ENCODE measurements at places on chromosomes 5 and 9.
A peak's percentile ranks its signal among the peaks of the same experiment; 100 is the strongest.

DNA sequence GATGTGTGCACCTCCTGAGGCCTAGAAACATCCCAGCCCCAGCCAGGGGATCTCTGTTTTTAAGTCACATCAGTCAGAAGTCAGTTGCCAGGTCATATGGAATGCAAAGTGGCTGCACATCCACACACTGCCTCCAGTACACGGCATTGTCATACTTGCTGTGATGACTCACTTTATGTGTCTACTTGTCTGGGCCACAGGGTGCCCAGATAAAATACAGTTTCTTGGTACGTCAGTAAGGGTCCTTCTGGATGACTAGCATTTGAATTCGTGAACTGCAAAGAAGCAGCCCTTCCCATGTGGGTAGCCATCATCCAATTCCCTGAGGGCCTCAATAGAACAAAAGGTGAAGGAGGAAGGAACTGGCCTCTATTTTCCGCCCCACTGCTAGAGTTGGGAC is 27.7 kb downstream of the AUH start:
- DNase-seq, result no peak

DNA sequence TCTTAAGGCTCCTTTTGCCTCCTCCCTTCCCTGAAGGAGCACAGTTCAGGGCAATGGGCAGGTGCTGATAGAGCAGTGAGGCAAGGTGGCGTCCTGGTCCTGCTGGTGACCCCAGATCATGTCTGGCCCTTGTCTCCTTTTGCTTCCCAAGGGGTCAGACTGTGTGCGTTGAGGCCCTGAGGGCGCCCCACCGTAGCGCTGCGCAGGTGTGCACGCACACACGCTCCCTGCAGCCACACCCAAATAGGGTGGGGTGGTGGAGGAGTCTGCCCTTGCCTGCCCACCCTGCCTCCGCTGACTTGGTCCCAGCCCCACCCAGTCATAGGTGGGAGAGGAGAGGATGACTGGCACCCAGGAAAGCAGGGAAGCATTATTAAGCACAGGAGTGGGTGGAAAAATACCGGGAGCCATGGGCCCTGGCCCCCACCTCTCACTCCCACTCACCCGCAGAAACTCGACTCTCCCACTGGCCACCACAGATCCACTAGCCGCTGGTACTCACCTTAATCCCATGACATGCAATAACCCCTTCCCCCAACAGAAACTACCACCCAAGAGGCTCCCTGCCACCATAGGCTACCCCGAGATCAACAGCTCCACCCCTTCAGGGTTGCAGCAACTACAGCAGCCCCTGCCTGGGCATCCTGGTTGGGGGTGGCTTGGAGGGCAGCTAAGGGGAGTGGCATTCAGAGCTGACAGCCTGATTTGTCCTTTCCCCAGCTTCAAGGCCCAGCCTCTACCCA is 16.7 kb downstream of the PDLIM4 start:
- DNase-seq, result no peak

GRCh38 chr5:43227655-43228054 is 35.6 kb downstream of the NIM1K start:
- DNase-seq, result peak; percentile 37

GRCh38 chr5:145260670-145261069 is 574.5 kb downstream of the PRELID2 start:
- no peak for DNase-seq

GRCh38 chr5:166677891-166678290 is 1613.6 kb upstream of the WWC1 start:
- DNase-seq, result no peak

- no peak for DNase-seq
Measured at GRCh38 chr5:173505634-173506033, 110.8 kb downstream of the BOD1 start.

- no peak for DNase-seq
Measured at GRCh38 chr5:111670826-111671492, 86.0 kb downstream of the NREP start.

GRCh38 chr5:16853518-16853917 is 82.6 kb downstream of the MYO10 start:
- no peak for DNase-seq

GRCh38 chr9:97397220-97397619 is 14.7 kb upstream of the TDRD7 start:
- no peak for DNase-seq

GRCh38 chr5:82799361-82800077 is 277.7 kb downstream of the TMEM167A start:
- DNase-seq, result no peak

DNA sequence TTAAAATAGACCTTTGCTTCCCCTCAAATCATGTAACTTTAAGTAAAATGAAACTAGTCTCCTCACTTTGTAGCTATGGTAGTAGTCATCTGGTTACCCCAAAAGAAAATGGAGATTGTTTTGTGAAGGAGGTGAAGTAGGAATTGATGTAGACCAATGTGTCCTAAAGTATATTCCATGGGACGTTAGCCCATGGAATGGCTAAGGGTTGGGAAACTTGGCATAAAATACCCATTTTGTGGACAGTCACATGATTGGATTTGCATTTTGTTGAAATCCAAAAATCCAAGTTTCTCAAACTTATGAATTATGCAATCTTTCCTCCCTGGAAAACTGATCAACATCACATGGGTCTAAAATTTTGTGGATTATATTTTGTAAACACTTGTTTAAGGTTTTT is 290.6 kb downstream of the OSTF1 start:
- no peak for DNase-seq

- no peak for DNase-seq
Measured at GRCh38 chr5:103801681-103802080, 239.1 kb upstream of the NUDT12 start.

DNA sequence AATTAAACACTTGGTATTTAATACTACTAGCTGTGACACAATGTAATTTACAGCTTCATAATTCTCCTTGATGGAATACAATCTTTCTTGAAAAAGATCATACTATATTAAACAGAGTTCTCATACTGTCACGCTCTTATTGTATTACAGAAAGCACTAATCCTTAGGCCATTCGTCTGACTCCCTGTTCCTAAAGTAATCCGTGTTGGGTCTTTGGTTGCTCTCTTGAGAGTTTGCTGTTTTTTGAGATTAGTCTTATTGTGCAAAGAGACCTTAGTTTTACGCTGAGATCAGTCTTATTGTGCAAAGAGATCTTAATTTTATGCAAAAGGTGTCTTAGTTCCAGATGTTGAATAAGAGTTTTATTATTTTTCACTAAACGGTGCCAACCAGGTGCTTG is 190.6 kb downstream of the ISL1 start:
- DNase-seq, result no peak

- DNase-seq, result peak; percentile 26
Measured at GRCh38 chr5:38692781-38693527, 136.5 kb upstream of the LIFR start.

GRCh38 chr5:14722923-14723322 is 58.4 kb downstream of the OTULIN start:
- no peak for DNase-seq

Measured in hepatocyte (in vitro differentiated cells).